ENCODE measurements at places on chromosomes 12 and 14.
A peak's percentile ranks its signal among the peaks of the same experiment; 100 is the strongest.

DNA sequence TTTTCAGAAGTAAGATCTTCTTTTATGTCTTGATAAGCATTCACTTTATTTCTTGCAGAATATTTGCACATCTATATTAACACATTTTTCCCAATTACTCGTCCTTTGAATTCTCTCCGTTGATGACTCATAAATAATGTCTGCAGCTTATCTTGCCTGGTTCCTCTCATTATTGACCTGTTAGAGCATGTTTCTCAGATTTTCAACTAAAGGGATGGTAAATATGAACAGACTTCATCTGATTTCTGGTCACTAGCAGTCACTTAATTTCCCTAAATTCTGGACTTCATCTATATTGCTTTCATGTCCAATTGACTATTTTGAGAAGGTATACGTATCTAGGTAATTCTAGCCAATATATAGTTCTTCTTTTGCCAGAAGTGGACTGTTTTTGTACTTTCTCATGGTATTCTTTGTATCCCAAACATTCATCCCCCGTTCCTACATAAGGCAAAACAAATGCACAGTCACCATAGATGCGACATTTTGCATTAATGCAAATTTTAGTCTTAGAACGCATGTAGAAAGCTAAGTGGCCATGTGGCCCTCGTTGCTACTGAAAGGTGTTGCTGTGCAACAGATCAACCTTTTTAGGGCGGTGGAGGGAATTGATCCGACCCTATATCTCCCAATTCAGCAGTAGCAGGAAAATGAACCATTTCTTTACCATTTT lies 6.2 kb downstream of the PIK3C2G start:
- peak; percentile 55 for DNase-seq

DNA sequence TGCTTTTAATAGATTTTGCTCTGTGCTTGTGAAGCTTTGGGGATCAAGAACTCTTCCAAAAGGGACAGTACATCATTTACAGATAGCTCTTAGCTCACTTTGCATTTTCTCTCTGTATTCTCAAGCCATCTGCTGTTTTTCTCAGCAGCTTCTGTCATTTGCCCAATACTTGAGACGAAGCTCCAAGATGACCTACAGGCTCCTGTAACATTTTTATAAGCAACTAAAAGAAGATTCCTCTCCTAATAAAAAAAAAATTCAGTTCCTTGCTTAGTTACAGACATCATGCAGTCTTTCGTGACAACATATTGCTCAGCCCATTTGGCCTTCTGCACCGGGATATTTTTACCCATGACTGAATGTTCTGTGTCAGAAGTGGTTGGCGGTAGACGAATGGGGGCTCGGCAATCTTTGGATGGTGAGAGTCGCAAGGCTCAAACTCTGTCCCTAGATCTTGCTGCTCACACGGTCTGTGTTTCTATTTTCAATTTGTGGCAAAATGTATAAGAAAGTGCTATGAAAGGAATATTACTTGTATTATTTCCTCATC lies 215.6 kb downstream of the FSCB start:
- no peak for DNase-seq

- no peak for DNase-seq
These were observed 63.8 kb downstream of the MOK start for GRCh38 chr14:102241147-102241546.

DNA sequence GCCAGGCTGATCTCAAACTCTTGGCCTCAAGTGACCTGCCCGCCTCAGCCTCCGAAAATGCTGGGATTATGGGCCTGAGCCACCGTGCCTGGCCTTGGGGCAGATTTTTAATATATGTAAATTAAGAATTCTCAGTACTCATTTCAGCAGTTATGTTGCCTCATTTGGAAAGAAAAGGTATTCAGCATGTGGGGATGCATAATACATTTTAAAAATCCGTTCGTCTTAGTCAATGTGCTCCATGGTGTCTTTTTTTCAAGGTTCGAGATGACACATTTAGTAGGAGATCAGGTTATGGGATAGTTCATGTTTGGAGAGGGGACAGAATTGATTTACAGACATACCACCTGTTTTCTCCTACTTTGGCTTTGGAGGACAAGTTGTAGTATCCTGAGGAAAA lies 10.2 kb downstream of the SYNE2 start:
- no peak for DNase-seq

GRCh38 chr12:92634730-92635129 lies 68.1 kb upstream of the PLEKHG7 start:
- no peak for DNase-seq

- no peak for DNase-seq
These were observed 268.3 kb downstream of the TMTC2 start for GRCh38 chr12:82955043-82955442.

DNA sequence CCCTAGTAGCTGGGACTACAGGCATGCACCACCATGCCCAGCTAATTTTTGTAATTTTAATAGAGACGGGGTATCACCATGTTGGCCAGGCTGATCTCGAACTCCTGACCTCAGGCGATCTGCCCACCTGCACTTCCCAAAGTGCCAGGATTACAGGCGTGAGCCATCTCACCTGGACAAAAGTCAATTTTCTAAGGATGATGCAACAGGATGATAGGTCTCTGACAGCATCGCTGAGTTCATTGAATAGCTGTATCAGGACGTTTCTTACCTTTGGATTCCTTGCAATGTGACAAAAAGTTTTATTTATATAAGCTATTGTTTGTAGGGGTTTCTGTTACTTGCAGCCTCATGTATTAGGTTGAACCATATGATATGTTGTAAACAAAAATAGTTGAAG lies 55.5 kb upstream of the PCED1B start:
- no peak for DNase-seq

DNA sequence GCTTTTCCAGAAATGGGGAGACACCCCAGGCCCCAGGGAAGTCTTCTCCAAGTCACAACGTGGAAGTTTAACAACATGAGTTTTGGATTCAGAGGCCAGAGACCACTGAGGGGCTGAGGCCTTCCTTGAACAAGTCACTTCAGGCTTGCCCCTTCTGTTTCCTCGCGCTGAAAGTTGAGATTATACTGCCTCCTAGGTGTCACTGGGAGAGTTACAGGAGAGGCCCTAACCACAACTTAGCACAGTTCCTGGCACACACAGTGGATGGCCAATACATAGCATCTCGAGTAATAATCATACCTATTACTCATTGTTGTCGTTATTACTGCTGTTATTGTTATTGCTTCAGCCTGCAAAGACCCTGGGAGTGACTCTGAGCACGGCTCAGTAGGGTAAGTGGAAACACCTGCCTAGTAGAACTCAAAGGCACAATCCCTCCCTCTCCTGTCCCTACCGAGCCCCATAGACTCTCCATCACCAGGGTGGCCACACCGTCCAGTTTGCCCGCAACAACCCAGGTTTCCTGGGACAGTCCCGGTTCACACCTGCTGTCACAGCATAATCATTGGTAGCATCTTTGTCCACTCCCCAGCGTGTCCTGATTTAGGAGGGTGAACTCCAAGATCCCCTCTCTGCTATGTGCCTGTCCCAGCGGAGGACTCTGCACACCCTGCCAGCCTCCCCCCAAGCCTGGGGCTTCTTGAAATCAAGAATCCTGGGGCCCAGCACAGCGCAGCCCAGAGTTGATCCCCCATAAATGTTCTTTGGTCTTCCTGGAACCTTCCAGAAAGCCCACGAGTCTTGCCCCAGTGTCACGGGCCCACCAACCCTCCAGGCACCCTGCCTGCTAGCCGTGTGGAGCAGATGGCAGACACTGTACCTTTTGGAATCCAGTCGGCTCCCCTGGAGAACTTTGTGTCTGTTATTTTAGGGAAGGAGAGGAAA lies 85.0 kb downstream of the SYNE3 start:
- DNase-seq, result no peak

DNA sequence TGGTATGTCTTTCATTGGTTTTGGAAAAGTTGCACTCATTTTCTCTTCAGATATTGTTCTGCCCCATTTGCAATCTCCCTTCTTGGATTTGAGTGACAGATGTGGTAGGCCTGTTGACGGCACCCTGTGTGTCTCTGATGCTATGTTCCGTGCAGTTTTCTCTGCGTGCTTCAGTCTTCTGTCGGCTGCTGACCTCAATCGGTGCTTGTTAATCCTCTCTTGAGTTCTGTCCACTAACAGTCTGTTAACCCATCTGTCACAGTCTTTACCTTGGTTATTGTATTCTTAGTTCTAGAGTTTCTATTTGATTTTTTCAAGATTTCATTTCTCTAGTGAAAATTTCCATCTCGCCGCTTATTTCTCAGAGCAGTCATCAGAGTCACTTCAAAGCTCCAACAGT lies 20.7 kb upstream of the PLD4 start:
- DNase-seq, result no peak
